Activated T-cell treated with anti-CD3 and anti-CD28 coated beads, Interleukin-2, amount 50 U/mL, for 48 hours (primary cell): ENCODE measurements at places on chromosomes 6 and 20.

DNA sequence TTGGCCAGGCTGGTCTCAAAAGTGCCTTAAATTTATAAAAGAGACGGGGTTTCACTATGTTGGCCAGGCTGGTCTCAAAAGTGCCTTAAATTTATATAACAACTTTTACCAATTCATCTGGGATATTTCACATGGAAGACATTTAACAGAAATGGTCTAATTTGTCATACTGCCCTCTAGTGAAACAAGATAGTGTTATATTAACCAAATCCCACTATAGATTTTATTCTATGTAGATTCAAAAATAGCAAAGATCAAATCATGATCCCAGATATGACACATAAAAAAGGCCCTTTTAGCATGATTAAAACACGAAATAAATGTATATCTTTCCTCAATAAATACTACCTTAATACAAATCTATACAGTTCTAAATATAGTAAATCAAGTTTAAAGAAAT is 102.8 kb upstream of the TFAP2D start:
- DNase-seq: no peak

- no peak for DNase-seq
These were observed 61.1 kb downstream of the FAM217A start for GRCh38 chr6:4017834-4018170.

- no peak for DNase-seq
These were observed 76.7 kb downstream of the PREP start for GRCh38 chr6:105326216-105326615.

- no peak for DNase-seq
These were observed 77.6 kb downstream of the TPBG start for GRCh38 chr6:82441047-82441855.

DNA sequence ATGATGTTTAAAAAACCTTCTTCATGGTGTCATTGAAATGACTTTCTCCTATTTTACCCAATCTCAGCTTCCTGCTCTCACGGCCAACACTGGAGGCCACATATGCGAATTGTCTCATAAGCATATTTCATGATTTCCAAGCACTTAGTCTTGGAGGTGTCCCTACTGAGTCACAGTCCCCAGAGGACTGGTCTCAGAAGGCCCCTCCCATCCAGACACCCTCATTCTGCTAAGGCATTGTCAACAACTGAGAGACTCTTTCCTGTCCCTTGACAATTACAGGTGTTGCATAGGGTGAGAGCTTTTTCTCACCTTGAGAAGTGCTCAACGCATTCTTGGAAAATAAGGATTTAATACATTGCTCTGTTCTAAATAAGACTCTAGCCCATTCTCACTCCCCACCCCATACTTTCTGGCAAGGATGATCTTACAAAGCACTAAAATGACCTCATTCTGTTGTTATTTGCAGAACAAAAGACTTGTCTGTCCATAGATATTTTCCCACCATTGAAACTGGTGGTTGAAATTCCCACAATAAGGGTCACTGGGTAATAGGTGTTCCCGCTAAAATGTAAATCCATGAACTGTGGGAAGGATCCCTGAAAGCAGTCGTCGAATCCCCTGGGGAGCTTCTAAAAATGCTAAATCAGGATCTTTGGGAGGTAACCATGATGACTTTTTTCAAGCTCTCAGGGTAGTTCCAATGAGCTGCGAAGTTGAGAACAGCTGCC is 32.3 kb upstream of the SLC22A23 start:
- DNase-seq: no peak

DNA sequence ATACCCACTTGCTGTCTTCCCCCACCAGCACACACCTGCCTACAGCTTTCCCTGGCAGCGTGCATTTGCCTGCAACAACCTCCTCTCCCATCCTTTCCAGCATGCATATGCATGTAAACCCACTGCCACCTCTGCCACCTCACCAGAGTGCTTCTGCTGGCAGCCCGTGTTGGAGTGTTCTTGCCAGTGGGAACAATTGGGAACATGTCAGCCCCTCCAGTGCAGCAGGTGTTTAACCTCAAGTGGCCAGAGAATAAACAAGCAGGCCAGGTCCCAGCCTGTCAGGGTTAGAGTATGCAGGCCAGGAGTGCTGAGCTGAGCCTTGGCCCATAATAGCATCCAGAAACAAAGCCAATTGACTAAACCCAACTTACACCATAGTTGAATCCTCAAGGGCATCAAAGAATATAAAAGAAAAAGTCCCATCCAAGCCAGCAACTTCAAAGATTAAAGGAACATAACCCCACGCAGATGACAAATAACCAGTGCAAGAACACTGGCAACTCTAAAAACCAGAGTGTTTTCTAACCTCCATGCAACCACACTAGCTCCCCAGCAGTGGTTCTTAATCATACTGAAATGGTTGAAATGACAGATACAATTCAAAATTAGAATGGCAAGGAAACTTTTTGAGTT is 1212.1 kb upstream of the CITED2 start:
- DNase-seq: peak; percentile 38

DNA sequence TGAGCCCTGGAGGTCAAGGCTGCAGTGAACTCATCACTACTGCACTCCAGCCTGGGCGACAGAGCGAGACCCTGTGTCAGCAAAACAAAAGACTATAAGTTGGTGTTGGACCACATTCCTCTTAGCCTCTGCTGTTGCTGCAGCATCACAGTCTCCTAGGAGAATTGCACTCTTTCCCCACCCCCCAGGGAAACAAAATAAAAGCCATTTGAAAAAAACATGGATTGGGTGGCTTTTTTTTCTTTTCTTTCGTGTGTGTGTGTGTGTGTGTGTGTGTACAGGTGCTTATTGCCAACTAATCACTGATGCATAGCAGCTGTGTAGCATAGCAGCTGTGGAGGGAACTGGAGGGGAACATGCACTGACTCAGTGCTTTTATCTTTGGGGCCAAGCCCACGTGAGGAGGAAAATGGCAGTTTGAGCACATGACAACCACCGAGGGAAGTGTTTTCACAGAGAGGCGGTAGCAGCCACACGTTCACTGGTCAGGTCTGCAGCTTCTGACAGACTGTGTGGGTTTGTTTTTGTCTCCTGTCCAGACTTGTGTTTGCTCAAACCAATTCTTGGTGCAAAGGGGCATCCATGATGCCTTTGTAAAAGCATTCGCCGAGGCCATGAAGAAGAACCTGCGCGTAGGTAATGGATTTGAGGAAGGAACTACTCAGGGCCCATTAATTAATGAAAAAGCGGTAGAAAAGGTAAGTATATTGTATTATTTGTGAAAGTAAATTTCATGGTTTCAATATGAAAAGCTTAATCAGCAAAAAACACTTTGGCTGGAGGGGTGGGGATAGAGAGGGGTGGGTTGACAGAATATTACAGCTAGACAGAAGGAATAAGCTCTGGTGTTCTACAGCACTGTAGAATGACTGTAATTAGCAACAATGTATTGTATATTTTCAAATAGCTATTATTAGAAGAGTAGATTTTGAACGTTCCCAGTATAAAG is 27.7 kb downstream of the ALDH5A1 start:
- no peak for DNase-seq

GRCh38 chr6:3326184-3326971 is 67.6 kb downstream of the PSMG4 start:
- DNase-seq: no peak

- DNase-seq: no peak
These were observed 181.6 kb upstream of the ECI2 start for GRCh38 chr6:4316867-4317400.

- DNase-seq: no peak
These were observed 28.8 kb upstream of the SYNJ2 start for GRCh38 chr6:157952861-157953351.

- no peak for DNase-seq
These were observed 220.0 kb upstream of the ZFP64 start for GRCh38 chr20:52411611-52412010.

GRCh38 chr6:49607391-49607982 is 29.2 kb downstream of the RHAG start:
- no peak for DNase-seq

- DNase-seq: no peak
These were observed 158.3 kb upstream of the JAG1 start for GRCh38 chr20:10832141-10832540.

- DNase-seq: no peak
These were observed 389.1 kb downstream of the HTR1B start for GRCh38 chr6:77074037-77074713.

GRCh38 chr6:21653905-21654304 is 60.4 kb downstream of the SOX4 start:
- no peak for DNase-seq

DNA sequence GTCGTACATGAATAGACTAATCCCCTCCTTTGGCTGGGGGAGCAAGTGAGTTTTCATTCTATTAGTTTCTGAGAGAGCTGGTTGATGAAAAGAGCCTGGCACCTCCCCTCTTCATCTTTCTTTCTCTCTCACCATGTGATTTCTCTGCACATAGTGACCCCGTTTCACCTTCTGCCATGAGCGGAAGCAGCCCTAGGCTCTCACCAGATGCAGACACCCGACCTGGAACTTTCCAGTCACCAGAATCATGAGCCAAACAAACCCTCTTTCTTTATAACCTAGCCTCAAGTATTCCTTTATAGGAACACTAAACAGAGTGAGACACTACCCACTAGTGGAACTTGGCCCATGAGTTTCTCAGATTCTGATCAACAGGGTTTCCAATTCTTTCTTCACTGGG is 16.4 kb downstream of the OTOR start:
- DNase-seq: no peak

- no peak for DNase-seq
These were observed 12.1 kb upstream of the PFDN4 start for GRCh38 chr20:54195483-54196472.

DNA sequence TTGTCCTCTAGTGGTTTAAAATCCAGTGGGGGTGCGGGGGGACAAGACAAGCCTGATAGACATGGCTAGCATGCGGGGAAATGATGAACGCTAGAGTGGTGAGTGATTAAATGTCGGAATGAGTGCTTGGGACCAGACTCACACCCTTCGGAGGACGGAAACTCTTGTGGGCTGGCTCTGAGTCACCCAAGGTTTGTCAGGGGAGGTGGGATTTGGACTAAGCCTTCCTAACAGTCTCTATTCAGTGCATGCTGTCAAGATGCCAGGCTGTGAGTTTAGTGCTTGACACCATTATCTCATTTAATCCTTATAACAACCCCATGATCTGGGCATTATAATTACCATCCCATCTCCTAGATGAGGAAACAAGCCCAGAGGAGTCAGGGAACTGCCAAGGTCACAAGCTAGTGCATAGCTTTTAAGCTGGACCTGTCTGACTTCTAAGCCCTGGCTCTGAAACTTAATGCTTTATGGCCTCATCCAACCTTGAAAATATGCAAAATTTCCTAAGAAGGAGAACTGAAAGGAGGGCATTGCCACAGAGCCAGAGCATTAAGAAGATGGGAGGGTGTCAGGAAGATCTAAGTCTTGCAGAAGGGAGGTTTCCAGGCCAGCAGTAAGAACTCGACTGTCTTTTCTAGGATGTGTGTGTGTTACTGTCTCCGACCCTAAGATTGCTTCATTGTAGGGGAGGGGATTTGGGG is 168.7 kb upstream of the LRFN2 start:
- peak; percentile 23 for DNase-seq

GRCh38 chr20:24608926-24609667 is 139.7 kb downstream of the SYNDIG1 start:
- no peak for DNase-seq

DNA sequence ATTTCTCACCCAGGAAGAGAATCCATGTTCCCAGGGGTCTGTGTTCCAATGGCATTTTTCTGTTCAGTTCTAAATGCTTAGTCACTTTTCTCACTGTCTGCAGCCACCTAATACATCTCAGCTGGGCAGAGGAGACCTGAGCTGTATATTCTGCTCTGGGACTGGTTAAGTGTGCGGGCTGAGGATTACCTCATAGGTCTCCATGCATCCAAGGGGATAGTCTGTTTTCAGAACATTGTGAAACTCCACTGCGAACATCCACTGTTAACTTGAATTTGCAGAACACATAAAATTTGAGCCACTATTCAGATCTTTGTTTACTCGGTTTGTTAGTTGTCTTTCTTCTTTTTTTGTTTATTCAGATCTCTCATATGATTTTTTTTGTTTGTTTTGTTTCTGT is 947.1 kb downstream of the TFAP2A start:
- DNase-seq: no peak
